ENCODE measurements at places on chromosomes 16 and 17. TPM values are rescaled to one million over a fixed set of nuclear protein-coding genes. Genes with fewer than 3 reads are reported as not detected.

CFAP119 gene
- 5.5 TPM for total RNA-seq

GRCh38 chr16:27434141-27435051 lies 32.4 kb downstream of the IL21R start:
- no peaks in the 10 kb centered on the region for H3K36me3 ChIP-seq
- no peak overlapping the region for H3K27ac ChIP-seq
- DNase-seq: peak; percentile 48

DNA sequence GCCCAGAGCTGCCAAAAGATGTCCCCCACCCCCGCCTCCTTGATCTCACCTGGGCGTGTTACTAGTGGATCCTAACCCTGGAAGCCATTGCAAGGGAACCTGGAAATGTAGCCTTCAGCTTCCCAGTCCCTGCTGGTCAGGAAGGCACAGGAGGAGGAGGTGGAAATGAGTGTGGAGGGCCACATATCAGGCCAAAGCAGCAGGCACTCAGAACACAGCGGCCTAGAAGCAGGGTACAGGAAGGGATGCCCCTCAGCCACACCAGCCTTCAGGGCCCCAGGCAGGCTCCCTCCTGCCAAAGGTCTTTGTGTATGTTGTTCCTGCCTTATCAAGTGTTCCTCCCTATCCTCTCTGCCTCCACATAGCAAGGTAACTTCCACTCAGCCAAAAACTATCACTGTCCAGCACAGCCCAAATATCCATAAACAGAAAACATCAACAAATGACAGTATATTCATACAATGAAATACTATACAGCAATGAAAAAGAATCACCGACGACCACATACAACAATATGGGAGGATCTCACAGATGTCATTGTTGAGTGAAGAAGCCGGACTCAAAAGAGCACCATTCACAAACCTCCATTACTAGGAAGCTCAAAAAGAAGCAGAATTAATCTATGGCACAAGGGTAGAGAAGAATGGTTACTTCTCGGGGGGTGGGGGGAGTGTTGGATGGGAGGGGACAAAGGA lies 28.2 kb upstream of the TNFRSF13B start:
- no peaks in the 10 kb centered on the region for H3K36me3 ChIP-seq
- no peak overlapping the region for H3K4me3 ChIP-seq
- DNase-seq: no peak
- H3K27ac ChIP-seq: no peak overlapping the region

- H3K36me3 ChIP-seq: no peaks in the 10 kb centered on the region
- peak overlapping the region; percentile 65 for H3K27ac ChIP-seq
- peaks cover 13% of the 10 kb centered on the region for H3K4me1 ChIP-seq
- H3K27me3 ChIP-seq: no peaks in the 10 kb centered on the region
These were observed 365.7 kb downstream of the NPIPA8 start for GRCh38 chr16:17970816-17971331.

DNA sequence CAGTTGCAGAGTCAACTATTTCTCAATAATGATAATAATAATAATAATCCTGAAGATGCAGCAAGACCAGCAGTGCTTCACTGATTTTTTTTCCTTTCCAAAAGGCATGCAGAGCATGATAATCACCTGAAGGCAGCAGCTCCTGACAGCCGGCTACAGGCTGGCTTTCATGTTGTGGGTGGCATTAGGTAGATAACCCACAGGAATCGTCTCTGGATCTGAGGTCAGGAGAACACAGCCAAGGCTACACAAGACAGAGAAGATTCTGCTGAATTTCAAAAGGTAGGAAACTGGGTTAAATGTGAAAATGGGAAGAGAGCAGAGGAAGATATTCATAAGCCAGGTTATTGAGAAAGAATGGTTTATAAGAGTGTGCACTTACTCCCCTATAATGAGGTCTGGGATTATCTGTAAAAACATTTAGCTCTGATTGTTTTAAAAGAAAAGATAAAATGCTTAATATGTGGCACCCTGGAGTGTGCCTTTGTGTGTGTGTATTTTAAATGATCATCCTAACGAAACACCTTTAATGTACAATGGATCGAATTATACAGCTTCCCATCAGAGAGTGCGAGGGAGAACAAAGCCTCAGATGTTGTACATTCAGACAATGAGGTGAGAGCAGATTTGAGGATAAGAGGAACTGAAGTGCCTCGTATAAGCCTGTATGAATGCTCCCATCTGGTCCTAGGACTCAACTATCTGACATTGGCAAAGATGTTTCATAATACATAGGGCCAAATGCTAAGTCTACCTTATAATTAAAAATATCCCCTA lies 273.1 kb downstream of the PHKB start:
- H3K36me3 ChIP-seq: no peaks in the 10 kb centered on the region
- no peak overlapping the region for H3K4me3 ChIP-seq
- no peaks in the 10 kb centered on the region for H3K4me1 ChIP-seq

GRCh38 chr16:15843635-15844279 lies 13.1 kb downstream of the MYH11 start:
- H3K36me3 ChIP-seq: no peaks in the 10 kb centered on the region
- no peak overlapping the region for H3K4me3 ChIP-seq
- peaks cover 4% of the 10 kb centered on the region for H3K4me1 ChIP-seq
- H3K27me3 ChIP-seq: no peaks in the 10 kb centered on the region
- no peak for DNase-seq
- H3K27ac ChIP-seq: no peak overlapping the region

HLF gene
- total RNA-seq: 31.8 TPM
